ENCODE measurements at places on chromosomes 7 and 10. TPM values are rescaled to one million over a fixed set of nuclear protein-coding genes. Genes with fewer than 3 reads are reported as not detected.

GRCh38 chr10:29084681-29085307 is 204.1 kb upstream of the LYZL1 start:
- DNase-seq = no peak

DNA sequence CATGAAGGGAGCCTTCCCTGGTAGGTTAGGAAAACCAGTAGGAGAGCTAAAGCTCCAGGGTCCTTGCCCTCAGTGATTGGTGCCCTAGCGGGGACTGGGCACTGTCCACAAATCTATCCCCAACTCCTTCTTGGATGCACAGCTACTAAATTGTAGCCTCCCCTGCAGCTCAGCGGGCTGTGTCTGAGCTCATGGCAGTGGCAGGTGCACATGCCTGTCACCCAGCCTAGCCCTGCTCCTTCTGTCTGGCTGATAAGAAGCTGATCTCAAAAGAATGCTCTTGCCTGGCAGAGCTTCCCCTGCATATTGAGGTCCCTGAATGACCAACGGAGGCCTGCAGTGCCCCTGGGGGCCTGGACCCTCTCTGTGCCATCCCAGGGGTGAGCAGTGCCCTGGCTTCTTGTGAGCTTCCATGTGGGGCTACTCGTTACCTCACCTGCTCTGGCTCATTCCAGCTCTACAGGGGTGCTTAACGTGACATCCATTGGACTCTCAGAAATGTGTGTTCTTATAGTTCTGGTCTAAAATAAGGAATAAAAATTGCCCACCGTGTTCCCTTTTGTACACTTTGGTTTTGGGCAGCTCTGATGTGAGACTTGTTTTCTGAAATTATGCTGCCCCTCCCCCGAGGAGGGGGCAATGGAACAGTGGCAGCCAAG is 59.8 kb upstream of the ANTXRL start:
- DNase-seq = no peak

GRCh38 chr7:17105701-17106100 is 192.8 kb upstream of the AHR start:
- no peak for DNase-seq

DNA sequence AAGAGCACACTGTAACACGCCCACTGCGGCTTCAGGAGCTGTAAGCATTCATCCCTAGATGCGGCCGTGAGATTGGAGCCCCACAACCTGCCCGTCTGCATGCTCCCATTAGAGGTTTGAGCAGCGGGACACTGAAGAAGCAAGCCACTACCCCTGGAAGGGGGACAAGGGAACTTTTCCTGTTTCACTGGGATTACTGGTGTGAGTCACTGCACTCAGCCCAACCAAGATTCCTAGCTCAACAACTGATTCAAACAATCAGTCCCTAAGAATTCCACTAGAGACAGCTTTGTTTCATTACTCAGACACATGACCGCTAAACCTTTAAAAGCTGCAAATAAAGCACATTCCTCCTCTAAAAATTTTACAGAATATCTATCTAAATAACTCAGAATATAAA is 69.8 kb downstream of the ORC5 start:
- DNase-seq = no peak

CLIP2 gene
- 12.5 TPM for total RNA-seq

NACAD gene
- 6.2 TPM for total RNA-seq

GRCh38 chr10:44781131-44781530 is 130.0 kb upstream of the TMEM72 start:
- no peak for DNase-seq

SFTPA1 gene
- total RNA-seq = not detected

- no peak for DNase-seq
These were observed 75.5 kb upstream of the CXCL12 start for GRCh38 chr10:44460416-44460815.

DNA sequence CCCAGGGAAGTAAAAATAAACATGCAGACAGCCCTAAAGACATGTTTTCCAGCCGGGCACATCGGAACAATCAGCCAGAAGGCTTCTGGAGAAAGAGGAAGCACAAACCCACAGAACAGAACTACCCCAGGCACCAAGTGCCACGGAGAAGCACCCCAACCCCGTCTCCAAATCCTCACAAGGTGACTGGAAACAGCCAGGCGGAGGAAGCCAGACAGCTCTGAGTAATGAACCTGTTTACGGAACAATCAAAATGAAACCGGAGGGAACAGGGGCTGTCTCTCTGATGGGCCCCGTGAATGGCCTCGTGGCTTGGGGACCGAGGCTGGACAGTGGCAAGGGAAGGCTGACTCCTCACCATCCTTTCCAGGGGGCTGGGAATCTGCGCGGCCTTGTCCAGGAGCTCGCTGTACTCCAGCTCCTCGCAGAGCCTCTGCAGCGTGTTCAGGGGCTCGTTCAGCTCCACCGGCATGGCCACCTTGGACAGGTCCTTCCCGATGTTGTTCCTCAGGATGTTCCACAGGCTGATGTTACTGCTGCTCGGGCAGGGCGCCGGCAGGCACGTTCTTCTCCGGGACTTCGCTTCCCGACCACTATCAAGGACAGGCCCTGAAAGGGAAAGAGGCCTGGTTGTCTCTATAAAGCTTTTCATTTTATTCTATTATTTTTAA is 77.0 kb upstream of the GSDME start:
- DNase-seq = no peak

GRCh38 chr10:6979371-6979770 is 399.3 kb upstream of the PRKCQ start:
- no peak for DNase-seq

DNA sequence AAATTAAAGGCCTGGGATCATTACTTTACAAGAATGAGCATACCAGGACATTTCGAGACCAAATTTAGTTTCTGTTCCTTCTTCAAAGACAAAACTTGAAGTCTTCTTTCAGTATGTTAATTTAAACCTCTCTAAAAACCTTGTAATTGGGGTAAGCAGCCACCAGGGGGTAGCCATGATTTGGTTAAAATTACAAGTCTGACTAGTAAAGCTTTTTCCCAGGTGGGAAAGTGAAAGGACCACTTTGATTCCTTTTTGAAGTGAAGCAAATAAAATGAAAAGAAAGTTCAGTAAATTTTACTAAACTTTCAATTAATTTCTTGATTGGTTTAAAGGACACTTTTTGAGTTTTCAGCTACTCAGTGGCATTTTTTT is 294.3 kb downstream of the BBS9 start:
- no peak for DNase-seq

PRRT4 gene
- total RNA-seq = 17.4 TPM

DNA sequence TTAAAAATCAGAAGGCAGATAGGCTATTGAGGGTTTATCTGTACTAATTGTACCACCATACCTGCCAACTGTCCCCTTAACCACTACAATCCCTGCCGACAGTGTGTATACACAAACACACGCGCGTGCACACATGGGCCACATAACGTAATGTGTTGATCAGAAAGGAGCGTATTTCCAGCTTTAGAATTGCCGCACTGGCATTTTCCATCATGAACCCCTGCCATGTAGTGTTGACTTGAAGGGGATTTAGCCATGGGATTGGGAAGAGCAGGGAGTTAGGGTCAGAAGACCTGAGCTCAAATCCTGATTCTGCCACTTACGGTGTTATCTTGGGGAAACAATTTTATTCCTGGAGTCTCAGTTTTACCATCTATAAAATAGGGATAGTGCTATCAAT is 158.9 kb downstream of the TCF7L2 start:
- no peak for DNase-seq

All from mesenteric fat pad (tissue), 1 donor.